ENCODE measurements at places on chromosomes 5 and 9.

- no peak for DNase-seq
Observed at GRCh38 chr5:73096239-73096575, 24.2 kb upstream of the TMEM171 start.

- no peak for DNase-seq
Observed at GRCh38 chr5:66974256-66974655, 222.3 kb downstream of the CD180 start.

GRCh38 chr5:68480335-68480940 lies 264.9 kb downstream of the PIK3R1 start:
- no peak for DNase-seq

DNA sequence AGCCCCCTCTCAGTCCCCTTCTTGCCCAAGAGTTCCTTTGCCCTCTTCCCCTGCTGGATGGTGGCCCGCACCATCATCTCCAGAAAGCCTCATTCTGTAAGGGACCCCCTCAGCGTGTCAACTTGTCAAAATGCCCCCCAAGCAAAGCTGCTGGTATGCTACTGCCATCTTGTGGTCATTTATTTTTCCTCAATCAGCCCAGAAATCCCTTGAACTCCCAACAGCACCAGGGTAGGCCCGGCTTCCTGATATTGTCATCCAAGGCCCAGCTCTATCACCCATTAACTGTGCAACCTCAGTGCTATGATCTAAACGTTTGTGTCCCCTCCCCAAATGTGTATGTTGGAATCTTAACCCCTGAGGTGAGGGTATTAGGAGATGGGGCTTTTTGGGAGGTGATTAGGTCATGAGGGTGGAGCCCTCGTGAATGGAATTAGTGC lies 53.2 kb upstream of the FBXW11 start:
- no peak for DNase-seq

GRCh38 chr5:145294331-145294730 lies 540.8 kb downstream of the PRELID2 start:
- no peak for DNase-seq

- DNase-seq: peak; percentile 26
Observed at GRCh38 chr5:72465601-72466563, 41.3 kb downstream of the ZNF366 start.

DNA sequence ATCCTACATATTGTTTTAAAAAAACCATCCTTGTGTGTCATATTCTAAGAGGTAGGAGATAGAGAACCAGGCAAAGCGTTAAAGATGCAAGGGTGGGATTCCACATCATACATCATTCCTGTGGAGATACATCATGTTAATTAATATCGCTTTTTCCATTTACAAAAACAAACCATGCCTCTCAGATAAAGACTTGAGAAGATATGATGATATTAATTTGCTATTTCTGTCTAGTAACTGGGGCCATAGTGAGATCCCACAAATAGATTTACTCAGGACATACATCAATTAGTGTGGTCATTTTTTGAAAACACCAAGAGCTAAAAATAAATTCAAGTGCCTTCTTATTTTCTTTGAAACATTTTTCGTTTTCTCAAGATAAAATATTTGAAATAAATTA lies 165.4 kb upstream of the TARS1 start:
- DNase-seq: no peak

DNA sequence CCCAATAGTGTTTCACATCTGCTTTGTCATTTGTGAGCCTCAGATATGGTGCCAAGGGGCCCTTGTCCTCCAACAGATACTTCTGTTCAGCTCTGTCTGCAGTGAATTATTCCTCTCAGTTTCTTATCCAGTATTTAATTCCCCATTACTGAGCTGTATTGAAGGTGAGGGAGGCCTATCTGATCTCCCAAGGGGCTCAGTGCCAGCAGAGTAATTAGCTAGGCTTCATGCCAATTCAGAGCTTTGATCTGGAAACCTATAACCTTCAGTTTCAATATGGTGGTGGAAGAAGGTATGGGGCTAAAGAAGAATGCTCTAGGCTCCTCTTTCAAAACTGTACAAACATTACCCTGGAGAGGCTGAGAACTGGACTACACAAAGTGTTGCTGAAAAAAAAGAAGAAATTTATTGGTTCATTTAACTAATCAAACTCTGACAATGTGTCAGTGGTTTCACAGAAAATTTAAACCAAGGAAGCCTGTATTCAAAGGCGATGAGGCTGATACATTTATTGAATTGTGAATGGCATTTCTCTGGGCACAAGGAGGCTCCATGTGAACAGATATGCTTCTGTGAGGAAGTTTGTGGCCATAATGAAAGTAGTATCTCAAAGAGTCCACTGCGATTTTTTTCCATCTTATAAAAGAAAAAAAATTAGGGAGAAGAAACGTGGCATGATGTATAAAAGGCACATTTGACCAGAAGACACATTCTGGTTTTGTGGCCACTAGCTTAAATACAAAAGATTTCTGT lies 397.8 kb downstream of the TLE4 start:
- DNase-seq: no peak

- DNase-seq: no peak
Observed at GRCh38 chr5:41637424-41637823, 127.0 kb upstream of the PLCXD3 start.

DNA sequence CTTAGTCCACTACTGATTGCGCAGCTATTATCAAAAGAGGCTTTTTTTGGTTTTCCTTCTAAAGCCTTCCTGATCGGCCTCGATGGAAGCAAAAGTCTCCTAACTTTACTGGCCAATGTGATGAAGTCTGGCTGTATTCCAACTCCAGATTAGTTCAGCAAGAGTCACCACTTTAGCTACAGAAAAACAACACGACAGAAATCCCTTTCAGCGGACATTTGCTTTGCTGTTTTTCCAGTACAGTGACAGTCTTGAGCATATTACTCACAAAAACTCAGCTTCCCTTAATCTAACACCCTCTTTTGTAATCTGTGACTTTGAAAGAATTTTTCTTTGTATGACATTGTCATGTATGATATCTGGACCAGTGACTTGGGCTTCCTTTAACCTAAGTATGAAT lies 95.7 kb downstream of the HOMER1 start:
- no peak for DNase-seq

GRCh38 chr9:137275588-137276472 lies 1.7 kb upstream of the TOR4A start:
- no peak for DNase-seq

DNA sequence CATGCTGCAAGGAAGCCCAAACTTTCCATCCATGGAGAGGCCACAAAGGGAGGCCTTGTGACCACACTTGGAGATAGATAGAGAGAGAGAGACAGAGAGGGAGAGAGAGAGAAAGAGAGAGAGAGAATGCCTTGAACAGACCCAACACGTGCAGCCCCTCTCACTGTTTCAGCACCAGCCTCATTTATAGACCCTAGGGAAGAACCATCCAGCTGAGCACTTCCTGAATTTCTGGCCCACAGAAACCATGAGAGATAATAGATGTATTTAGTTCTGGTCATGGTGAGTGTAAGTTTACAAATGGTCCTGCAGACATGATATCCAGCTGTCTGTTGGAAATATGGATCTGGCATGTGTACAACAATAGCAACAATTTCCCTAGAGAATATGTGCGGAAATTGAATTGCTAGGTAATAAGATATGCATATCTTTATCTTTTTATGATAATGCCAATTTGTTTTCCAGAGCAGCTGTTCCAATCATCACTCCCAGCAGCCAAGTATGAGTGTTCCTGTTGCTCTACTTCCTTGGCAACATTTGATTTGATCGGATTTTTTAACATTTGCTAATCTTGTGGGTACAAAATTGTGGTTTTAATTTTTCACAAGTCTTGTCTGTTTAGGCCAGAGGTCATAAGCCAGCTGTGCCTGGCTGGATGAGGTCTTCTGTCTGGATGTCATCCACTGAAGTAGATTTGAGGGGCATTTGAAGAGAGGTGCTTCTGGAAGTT lies 217.3 kb upstream of the IL12B start:
- no peak for DNase-seq

- no peak for DNase-seq
Observed at GRCh38 chr5:111238431-111239225, 14.4 kb downstream of the CAMK4 start.

- no peak for DNase-seq
Observed at GRCh38 chr5:2460098-2460497, 291.4 kb downstream of the IRX2 start.

GRCh38 chr5:140145818-140146522 lies 20.2 kb downstream of the IGIP start:
- peak; percentile 72 for DNase-seq

DNA sequence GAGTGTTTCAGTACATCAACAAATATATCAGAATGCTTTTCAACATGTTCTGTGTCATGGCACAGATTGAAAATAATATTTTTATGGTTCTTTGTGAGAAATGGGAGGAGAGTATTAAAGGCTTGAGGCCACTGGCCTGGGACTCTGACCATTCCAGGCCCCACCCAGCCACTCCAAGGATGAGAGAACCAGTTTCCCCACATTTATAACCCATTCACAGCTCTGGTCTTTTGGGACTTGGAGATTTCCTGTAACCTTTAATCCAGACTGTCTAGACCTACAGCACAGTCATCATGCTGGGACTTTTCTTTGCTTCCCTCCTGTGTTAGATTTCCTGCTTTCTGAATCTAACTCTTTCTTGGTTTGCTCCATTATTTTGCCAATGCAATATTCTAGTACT lies 389.6 kb downstream of the KIAA0825 start:
- DNase-seq: no peak

- no peak for DNase-seq
Observed at GRCh38 chr5:64213531-64213930, 47.9 kb downstream of the RNF180 start.

DNA sequence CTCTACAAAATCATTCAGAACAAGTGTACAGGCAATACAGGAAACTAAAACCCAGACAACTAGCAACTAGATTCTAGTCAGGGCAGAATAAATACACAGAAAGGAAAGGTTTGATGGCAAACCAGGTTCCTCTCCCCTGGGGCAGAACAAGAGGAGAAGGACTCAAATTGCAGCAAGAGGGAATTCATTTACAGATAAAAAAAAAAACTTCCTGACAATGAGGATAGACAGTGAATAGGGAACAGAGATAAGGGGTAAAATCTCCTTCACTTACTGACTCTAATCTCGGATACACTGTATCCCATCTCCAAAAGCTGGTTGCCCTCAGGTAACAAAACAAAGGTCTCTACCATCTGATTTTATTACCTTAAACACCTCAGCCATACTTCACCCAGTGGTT lies 244.0 kb downstream of the SEC61B start:
- DNase-seq: no peak

GRCh38 chr5:68554571-68555279 lies 339.2 kb downstream of the PIK3R1 start:
- no peak for DNase-seq

- no peak for DNase-seq
Observed at GRCh38 chr5:62317810-62318209, 11.8 kb downstream of the KIF2A start.

DNA sequence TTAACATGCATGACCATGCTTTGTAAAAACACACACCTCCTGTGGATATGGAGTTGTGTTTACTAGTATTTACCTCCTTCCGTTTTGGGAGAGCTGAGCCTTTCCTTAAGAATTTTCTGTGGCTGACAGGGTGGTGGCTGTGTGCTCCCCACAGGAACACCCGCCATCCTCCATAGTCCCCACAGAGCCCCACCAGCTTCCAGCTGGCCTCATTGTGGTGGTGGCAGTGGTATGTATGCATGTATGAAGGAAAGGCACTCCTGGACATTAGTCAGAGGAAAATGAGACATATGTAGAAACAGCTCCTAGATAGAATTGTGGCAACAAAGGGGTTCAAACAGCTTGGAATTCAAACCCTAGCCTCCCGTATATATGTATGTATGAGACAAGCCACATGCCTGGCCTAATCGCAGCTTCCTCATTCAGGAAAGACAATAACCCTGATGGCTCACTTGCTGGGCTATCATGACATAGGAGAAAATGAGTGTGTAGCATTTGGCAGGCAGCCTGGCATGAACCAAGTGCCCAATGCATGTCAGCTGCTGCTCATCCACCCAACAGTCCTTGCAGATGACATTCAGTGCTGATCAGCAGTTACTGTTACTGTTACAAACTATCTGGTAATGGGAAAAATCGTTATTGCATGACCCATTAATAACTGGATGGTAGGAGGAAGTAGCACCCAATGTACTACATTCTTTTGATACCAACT lies 459.7 kb downstream of the EBF1 start:
- no peak for DNase-seq

DNA sequence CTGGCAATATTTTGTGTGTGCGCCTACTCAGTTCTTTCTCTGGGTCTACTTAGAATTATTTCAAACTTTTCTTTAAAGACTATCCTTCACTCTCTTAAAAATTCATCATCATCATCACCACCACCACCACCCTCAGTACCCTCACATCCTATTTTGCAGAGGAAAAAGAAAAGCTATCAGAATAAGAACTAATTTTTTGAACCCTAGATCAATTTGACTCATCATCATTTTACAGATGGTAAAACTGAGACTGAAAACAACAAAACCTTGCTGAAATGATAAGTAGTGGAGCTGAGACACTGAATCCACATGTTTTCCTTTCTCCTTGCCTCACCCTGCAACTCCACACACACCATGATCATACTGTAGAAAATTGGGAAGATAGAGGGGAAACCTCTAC lies 119.3 kb downstream of the SSBP2 start:
- DNase-seq: no peak

DNA sequence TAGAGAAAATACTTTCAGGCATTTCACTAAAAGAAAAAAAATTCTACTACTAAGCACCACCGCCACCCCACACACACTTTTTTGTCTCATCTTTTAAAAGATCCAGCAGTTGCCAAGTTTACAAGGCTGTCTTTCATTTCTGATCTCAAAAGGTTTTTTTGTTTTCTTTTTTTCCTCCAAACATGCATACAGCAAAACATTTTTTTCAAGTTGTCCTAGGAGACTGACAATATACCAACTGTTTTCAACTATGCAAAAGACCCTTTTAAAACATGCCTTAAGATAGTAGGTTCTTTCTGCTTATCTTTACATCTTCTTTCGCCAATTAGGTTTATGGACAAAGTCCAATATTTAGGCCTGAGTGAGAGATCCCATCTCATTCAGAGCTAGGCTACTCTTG lies 65.2 kb downstream of the HMHB1 start:
- no peak for DNase-seq

- DNase-seq: no peak
Observed at GRCh38 chr9:99921875-99922710, 15.6 kb downstream of the STX17 start.

DNA sequence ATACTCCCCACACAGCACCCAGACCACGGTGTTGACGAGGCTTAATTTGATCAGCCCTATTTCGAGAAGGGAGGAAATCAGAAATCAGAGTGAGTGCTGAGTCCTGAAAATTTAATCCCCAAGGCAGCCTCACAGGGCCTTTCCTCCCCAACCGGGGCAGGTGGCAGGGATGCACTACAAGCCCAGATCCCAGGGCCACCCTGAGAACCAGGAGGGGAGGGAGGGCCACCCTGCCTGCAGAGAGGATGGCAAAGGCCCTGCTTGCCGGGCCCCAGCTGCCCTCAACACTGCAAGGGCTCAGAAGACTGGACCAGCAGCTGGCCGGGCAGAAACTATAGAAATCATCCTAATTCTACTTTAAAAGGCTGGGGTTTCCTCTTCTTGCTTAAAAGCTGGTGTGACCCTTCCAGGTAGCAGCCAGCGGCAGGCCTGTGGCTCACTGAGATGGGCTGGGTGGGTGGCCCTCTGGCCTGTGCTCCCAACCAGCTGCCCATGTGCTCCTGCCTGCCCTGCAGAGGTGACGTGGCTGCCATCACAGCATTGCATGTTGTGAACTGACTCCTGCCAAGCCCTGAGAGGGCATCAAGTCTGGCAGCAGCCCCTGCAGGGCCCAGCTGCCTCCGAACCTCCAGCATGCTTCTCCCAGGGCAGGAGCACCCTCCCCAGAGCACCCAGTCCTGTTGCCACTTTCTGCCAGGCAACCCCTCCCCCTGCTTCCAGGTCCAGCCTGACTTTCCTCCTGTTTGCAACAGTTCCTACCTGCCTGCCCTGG lies 122.8 kb downstream of the ADAMTS2 start:
- DNase-seq: no peak

GRCh38 chr9:136326061-136326760 lies 1.1 kb upstream of the GPSM1 start:
- no peak for DNase-seq

All from stimulated activated CD8-positive, alpha-beta memory T cell treated with anti-CD3 and anti-CD28 coated beads, Interleukin-4, amount 100 ng/mL, for 48 hours (primary cell).